ENCODE measurements at places on chromosomes 7 and 10. TPM values are rescaled to one million over a fixed set of nuclear protein-coding genes. Genes with fewer than 3 reads are reported as not detected.

DNA sequence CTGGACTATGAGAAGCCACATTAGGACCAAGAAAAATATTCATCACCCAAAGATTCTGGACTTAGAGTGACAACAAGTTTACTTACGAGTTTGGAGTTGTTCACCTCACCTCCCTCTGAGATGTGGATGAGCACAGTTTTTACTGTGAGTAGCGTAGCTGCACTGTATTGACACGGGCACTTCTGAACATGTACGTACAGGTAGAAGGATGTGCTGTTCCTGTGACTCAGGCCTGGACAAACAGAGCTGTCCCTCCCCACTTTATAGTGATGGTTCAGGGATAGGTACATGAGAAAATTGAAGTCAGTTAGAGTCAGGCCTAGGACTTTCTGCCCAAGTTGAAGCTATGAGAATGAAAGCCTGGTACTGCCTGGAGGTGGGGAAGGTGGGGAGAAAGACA lies 80.9 kb upstream of the DYNC1I1 start:
- DNase-seq, result no peak

DNA sequence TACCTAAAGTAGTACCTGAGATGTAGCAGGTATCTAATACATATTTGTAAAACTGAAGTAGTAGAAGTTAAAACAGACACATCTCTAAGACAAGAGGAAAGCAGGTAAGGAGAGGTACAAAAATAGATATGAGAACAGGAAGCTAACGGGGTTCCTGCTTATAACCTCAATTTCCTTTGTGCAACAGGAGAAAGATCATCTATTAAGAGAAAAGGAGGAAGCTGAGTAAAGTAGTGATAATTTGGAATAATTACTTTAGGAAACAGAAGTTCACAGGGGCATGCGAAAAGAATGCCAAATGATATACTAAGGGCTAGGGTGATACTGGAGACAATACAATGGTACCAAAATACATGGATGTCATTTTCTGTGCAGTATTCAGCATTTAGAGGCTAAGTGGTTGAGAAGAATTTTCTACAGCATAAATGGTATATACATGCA lies 108.7 kb downstream of the NRBF2 start:
- no peak for DNase-seq

DNA sequence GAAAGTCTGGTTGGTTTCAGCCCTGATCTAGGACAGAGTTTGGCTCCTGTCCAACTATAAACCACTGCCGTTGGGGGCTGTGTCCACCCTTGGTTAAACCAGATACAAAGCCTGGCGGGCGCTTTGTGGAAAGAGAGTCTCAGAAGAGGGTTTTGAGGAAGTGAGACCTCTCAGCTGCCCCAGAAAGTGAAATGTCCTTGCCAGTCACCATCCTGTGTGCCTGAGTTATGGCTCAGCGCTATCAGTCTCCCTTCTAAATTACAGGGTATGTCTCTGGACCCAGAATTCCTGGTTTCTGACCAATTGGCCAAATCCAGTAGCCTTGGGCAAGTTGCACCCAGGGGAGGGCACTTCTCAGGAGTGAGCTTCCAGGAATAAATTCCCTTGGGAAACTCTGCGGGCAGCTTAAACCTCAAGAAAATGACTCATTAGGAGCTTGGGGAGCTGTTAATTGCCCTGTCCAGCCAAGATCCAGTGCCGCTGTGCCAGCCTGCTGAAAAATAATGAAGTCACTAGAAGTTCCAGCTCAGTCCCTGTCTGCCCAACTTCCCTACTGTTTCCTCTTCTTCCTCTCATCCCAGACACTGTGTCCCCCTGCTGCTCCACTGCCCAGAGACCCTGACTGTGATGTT lies 66.7 kb upstream of the PDZD8 start:
- DNase-seq, result no peak

DNA sequence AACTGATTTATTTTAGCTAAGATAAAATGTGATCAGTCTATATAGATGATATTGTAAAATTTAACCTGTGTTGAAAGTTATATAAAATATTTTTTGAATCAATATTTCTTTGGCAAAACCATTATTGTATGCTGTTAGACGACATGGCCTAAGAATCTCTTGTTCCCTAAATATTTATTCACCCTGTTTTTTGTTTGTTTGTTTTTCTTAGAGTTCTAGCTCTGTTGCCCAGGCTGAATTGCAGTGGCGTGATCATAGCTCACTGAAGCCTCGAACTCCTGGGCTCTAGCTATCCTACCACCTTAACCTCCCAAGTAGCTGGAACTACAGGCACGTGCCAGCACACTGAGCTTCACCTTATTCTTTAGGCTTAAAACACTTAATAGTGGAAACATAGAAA lies 410.7 kb downstream of the ARL4A start:
- DNase-seq, result no peak

The MYPN gene
- total RNA-seq, result 1.0 TPM

DNA sequence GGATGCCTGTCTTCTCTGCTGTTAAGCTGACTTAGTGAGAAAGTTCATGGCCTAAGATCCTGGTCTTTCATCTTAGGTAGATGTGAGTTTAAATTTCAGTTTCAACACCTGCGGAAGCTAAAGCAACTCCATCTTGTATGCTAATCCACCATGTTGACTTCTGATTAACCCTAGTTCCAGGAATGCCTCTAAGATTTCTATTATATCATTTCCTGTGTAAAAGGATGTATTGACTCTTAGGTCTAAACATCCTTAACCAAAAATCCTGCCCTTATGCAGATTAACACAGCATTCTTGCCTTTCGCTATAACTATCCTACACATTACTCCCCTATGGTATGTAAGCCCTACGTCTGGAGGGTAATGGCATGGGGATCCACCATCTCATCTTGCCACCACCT lies 94.4 kb upstream of the CCDC6 start:
- DNase-seq, result no peak

The TMEM139 gene
- total RNA-seq, result not detected

The CALHM1 gene
- total RNA-seq, result not detected

The CNPY1 gene
- total RNA-seq, result not detected

The BAIAP2L1 gene
- total RNA-seq, result 10.9 TPM

DNA sequence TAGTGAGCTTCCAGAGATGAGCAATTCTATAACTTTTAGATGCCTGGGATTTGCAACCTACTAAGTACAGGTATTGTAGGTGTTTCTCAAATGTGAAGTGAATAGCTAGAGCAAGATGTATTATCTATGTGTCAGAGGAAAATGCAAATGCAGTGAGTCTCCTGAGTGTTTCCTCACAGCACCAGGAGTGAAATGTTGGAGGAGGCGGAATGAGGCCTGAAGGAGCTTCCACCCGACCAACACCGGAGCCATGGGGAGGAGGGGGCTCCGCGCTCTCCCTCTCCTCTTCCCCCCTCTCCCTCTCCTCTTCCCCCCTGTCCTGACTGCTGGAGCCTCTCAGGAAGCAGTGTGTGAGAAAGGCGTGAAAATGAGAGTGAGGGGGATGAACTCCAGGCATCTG lies 79.9 kb upstream of the RNF32 start:
- DNase-seq, result no peak

- no peak for DNase-seq
These were observed 145.1 kb downstream of the CTNNA3 start for GRCh38 chr10:67550838-67551402.

DNA sequence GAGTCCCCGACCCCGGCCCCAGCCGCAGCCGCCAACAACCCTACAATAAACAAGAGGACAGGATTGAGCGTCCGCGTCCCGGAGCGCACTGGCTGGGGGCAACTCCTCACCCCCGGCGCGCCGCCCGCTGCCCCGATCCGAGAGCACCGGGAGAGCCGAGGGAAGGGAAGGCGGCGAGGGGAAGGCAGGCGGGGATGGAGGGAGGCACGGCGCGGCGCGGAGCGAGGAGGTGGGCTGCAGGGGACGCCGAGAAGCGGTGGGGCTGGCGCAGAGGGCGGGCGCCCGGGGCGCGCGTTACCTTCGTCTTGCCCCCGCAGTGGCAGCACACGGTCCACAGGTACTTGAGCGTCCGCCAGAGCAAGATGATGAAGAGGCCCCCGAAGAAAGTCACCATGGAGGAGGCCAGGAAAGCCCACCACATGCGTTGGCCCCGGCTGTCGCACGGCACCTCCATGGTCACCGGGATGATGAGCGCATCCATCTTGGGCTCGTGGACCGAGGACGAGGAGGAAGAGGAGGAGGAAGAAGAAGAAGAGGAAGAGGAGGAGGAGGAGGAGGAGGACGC lies 559 bp downstream of the KCNMA1 start:
- DNase-seq, result no peak

GRCh38 chr10:132591166-132591971 lies 53.8 kb downstream of the INPP5A start:
- no peak for DNase-seq

The PPP1R3C gene
- 15.7 TPM for total RNA-seq

The UNC5B gene
- total RNA-seq, result 13.0 TPM

DNA sequence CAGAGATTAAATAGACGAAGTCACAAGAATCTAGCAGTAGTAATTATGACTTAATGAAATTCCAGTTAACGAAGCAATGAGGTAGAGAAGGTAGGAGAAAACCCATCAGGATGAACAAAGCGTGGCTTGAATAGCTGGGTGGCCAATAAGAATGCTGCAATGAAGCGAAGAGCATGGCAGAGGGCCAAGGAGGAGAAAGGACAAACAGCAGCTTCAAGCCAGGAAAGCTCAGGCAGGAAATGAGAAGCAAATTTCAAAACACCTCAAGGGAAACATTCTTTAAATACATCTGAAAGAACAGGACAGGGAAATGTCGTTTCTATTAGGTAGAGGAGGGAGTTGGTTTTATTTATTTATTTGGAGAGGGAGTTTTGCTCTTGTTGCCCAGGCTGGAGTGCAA lies 122.5 kb downstream of the KIAA1217 start:
- peak; percentile 10 for DNase-seq

- DNase-seq, result no peak
These were observed 63.0 kb upstream of the HPS1 start for GRCh38 chr10:98509745-98510144.

DNA sequence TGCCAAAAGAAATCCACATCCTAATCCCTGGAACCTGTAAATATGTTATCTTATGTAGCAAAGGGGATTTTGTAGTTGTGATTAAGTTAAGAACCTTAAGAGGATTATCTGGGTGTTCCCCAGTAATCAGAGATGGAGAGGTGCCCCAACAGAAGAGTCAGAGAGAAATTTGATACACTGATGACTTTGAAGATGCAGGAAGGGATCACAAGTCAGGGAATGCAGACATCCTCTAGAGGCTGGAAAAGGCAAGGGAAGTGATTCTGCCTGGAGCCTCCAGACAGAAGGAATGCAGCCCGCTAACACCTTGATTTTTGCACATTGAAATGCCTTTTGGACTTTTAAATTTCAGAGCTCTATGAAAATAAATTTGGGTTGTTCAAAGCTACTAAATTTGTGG lies 531.7 kb downstream of the DNAJB9 start:
- no peak for DNase-seq

- DNase-seq, result no peak
These were observed 40.5 kb downstream of the AOAH start for GRCh38 chr7:36683695-36684357.

DNA sequence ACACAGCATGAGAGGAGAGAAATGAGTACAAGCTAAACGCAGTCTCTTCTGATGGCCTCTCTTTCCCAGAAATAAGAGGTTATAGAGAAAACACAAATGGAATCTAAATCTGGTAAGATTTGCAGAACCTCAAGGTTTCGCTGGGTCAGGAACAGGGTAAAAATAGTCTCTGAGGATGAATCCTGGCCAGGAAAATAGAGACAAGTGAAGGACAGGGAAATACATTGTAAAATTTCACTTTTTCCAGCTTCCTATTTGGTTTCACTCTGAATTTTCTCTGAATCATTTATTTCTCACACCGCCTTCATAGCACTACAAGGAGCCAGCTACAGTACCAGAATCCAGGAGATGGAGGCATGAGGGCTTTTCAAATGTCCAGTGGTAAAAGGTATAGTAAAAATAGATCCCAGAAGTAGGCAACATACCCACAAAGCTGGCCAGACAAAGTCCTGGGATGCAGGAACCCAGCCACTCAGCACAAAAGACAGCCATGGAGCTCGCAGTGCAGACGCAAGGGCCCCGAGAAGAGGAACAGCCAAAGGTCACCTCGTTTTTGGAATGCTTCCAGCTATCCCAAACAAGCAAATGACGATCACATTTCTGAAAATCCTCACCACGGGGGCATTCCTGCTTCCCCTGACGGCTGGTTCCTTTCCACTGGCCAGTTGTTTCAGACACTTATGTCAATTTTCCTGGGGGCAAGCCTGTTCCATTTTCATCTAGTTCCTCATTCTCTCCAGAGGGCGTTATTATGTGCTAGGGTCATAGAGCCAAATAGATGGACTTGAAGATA lies 21.5 kb upstream of the IKZF1 start:
- DNase-seq, result no peak

The MAGI2 gene
- 10.7 TPM for total RNA-seq

- DNase-seq, result no peak
These were observed 81.9 kb upstream of the TNS3 start for GRCh38 chr7:47663851-47664250.

- DNase-seq, result no peak
These were observed 93.3 kb downstream of the ZMIZ1 start for GRCh38 chr10:79162022-79162421.

The MSS51 gene
- total RNA-seq, result 2.8 TPM

GRCh38 chr7:147276783-147277370 lies 1160.3 kb downstream of the CNTNAP2 start:
- no peak for DNase-seq

GRCh38 chr10:125148528-125148927 lies 11.8 kb downstream of the CTBP2 start:
- DNase-seq, result no peak

The STK31 gene
- not detected for total RNA-seq

The GOLGA7B gene
- total RNA-seq, result not detected
